Suppressor macrophage treated with lipopolysaccharide for 4 hours (primary cell): ENCODE measurements at places on chromosomes 2 and 18.

DNA sequence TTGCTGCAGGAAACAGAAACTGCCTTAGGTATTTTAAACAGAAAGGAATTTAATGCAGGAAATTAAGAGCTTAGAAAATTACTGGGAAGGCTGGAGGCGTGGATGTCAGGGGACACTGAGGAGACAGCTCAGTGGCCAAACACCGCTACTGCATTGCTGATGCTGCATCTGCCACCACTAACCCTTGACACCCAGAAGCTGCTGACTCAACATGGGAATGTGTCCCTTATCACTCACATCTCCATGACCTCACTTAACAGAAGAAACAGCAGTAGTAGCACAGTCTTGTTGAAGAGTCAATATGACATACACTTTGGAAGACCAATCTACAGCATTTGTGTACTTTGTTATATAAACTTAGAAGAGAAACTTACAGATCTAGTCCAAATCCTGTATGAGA is 906.1 kb downstream of the SLC4A3 start:
- DNase-seq, result no peak

DNA sequence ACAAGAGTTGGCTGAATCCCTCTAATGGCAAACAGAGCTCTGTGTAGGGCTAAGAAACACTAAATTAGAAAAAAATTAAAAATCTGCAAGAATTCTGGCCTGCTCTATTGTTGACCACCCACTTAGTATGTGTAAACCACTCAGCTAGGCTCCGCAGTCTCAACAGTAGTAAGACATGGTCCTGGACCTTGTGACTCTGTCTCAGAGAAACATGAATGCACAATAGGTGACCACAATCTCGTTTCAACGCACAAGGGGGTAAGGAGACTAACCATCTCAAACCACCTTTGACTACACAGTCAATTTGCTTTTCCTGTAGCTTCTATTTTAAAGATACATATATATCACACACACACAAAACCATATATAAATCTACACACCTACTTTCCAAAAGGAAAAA is 16.5 kb downstream of the SEPTIN10 start:
- DNase-seq, result no peak

DNA sequence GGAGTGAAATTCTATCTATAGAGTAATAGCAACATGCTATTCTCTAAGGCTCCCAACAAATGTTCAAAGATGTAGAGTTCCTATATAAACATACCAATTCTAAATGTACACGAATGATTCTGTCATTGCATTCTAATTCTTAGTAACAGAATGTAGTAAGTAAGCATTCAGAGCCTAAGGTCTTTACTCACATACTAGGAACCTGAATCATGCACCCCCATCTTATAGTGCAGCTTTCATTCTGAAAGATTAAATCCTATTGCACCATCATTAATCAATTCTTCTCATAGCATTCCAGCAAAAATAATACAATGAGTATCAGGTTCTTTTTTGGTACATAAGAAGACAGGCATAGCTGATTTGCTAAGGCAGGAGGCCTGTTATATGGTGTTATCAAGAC is 230.0 kb downstream of the NCKAP5 start:
- no peak for DNase-seq

DNA sequence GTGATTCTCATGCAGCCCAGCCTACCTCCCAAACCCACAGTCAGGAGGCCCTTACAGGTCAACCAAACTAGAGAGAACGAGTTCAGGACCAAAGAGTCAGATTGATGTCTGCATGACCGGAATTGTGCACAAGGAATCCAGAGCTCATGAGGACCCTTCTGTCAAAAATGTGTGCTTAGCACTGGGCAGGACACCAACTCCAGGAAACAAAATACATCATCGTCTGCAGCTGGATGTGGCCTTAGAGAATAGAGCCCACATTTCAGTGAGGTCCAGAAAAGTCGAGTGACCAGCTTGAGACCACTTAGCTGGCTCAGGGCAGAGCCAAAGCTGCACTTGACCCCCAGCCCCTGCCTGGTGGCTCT is 3.2 kb downstream of the TNS1 start:
- DNase-seq, result no peak

- DNase-seq, result peak; percentile 77
Measured at GRCh38 chr2:205695460-205695991, 13.2 kb downstream of the NRP2 start.

DNA sequence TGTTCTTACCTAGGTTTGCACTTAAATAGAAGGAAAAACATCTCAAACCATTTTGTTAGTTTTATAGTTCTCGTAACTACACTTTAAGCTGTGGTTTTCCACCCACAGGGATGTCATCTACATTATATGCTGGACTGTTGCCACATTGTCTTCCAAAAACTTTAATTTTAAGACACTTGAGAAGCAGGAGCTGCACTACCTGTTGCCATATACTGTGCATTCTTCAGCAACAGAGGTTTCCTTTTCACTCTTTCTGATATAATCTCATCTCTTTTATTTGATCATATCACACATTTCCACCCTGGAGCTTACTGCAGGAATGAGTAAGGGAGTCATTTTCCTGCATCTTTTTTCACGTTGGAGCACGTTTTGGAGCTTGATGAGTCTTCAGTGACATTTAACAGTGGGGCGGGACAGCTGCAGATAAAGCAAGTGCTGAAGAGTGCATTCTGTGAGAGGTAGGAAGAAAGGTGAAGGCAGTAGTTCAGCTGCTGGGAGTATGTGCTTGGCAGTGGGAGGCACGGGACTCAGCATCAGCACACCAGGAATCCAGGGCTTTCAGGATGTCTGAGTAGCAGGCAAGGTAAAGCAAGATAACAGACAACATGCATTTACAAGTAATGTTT is 3.8 kb downstream of the LIMS1 start:
- DNase-seq, result no peak

DNA sequence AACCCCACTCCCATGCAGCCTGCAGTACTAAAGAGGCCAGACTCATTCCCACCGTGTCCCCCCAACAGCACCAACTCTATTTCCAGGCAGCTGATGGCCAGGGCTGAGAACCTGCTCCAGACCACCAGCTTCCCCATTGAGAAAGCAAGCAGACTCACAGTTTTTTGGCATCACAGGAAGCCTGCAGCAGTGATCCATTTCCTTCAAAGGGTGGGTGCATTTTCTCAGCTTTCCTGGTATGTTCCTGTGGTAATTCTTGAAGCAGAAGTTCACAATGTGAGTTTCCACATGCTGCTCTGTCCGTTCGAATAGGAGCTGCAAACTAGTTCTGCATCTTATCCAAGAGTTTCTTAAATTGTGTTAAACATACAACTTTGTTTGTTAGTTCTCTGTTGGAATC is 1249.6 kb upstream of the FAM98A start:
- no peak for DNase-seq

DNA sequence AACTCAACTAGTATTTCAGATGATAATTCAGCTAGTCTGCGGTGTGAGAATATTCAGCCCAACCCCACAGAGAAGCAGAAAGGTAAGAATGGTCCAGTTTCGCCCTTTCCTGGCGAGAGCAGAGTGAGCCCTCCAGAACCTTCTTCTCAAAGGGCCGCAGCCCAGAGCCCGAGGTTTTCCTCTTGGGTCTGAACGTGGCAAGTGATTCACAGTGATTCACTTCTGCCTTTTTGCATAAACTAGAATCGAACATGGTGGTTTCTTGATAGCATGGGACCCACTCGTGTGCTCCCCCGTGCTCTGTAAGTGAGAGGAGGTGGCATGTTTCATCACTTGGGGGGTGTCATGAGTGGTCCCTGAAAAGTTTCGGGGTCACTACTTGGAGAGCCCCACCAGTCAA is 24.2 kb downstream of the TRAF3IP1 start:
- no peak for DNase-seq

DNA sequence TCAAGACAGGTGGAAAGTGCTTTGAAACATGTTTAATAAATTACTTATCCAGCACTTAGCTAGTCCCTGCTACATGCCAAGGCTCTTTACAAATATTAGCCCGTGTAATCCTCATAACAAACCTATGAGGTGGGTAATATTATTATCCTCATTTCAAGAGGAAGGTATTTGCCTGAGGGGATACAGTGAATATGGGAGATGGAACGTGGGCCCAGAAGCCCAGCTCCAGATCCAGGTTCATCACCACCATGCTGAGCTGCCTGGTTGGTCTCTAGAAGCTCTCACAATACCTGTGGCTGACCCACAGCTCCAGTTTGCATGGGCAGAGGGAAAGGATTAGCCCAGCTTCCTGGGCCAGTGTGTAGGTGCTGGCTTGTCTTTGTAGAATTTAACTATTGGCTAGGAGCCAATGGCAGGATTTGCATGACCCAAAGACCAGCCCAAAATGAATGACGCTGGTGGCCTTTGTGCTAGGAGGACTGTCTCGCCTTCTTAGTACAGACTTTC is 61.6 kb upstream of the ATP8B1 start:
- no peak for DNase-seq

- no peak for DNase-seq
Measured at GRCh38 chr18:42813570-42813969, 301.9 kb downstream of the RIT2 start.

DNA sequence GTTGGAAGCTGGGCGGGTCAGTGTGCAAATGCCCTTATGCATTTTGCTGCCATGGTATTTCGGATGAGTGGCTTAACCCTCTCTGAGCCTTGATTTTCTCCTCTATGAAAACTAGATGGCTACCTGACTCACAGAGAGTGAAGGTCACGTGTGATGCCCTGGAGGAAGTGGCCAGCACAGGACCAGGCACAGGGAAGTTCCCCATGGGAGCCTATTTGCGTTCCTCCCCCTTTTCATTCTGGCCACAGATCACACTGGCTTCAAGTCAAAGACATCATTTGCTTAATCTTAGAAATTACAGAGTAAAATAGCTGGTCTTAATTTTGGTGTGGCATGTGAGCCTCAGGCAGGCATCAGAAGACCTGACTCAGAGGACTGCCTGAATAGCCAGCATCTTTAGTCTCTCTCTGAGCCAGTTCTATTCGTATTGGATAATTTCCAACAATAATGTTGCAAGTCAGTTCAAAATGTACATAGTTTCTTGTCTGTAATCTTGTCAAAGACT is 57.6 kb upstream of the CD302 start:
- DNase-seq, result peak; percentile 32

DNA sequence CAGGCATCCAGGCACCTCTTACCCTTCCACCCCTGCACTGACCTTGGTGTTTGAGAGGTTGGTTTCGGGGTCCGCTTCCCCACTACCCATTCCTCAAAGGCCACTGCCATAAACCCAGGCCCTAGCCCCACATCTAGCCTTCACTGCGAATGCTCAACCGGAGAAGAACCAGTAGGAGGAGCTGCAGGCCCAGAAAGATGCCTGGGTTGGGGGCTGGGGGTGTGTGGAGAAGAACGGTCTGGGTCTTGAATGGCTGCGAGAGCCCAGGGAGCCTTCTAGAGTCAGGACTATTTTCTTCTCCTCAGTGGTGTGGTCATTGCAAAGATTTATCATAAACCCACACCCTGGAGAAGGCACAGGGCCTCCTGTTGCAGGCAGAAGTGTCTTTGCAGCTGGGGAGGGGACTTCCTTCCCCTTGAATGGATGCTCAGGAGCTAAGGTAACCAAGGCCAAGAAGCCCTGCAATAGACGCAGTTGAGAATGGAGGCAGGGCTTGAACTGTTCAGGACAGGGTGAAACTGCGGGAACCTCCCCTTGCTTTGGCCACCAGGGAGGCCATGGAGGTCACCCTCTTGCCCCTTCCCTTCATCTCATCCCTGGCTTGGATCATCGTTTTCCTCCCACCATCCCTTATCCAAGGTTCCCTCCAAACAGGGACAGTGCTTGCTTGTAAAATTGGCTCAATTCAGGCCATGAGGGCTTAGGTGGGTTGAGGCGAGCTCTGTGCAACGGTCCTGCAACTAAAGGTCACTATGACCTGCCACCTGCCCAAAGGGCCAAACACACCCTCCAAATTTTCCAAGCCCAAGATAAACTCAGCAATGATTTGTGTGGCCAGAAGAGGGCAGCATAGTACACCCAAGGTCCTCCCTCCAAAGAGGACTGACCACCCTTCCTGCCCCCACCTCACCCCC is 20.9 kb downstream of the THNSL2 start:
- DNase-seq, result peak; percentile 40

DNA sequence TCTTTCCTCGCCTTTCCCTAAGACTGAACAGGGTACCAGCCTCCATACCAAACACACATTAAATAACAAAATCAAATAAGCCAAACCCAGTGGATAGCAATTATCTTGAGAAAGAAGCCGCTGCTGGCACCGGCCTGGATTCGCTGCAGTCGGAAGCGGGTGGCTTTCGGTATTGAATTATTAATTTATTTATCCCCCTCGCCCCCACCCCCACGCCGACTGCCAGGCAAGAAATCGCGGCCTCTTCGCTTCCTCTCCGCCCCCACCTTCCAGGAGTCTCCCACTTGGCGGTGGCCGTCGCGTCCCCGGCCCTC is 370 bp upstream of the ZNF804A start:
- DNase-seq, result no peak

GRCh38 chr18:10403708-10404107 is 50.7 kb upstream of the APCDD1 start:
- DNase-seq, result no peak

- DNase-seq, result no peak
Measured at GRCh38 chr2:9052821-9053533, 49.5 kb upstream of the MBOAT2 start.

DNA sequence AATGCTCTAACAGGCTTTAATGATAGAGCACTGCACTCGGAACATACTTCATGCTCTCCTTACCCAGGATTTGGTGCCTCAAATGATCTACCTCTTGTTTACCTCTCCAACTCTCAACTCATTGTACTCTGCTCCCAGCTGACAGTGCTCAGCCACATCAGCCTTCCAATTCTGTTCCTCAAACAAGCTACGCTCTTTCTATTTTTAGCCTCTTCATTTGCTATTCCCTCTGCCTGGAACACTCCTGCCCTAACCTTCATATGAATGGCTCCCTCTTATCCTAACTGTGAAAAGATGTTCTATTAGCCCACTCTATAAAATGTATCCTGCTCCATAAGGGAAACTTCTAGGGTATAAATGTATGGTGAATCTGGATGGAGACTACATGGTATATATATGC is 42.5 kb downstream of the PIGN start:
- no peak for DNase-seq

DNA sequence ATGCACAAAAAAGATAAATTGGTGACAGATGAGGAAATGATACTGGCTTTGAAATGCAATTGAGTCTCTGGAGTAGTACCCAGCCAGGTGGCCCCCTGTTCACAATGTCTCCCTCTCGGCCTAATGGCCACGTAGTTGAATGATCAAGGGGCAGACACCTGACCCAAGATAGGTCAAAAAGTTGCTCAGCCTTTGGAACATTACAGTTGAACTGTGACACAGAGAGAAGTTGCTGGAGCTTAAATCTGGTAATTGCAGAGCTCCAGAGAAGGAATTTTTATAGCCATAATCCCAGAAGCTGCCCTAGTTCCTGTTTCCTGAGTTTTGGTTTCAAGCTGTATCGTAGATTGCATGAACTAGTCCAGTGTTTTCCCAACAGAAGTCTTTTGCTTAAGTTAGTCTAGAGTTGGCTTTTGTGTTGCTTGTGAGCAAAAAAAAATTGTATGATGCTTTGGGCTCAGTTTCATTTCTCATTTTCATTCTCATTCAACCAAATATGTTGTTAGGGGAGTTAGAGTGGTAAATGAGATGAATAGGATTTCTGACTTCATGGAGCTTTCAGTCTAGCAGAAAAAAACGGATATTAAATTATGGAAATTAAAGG is 117.9 kb downstream of the CSRNP3 start:
- peak; percentile 67 for DNase-seq

GRCh38 chr2:18585526-18585925 is 3.8 kb downstream of the NT5C1B start:
- DNase-seq, result no peak
